Left renal cortex interstitium (tissue), 4 donors: ENCODE measurements at places on chromosomes 3 and 15. TPM values are rescaled to one million over a fixed set of nuclear protein-coding genes. Genes with fewer than 3 reads are reported as not detected.
A peak's percentile ranks its signal among the peaks of the same experiment; 100 is the strongest.

The TF gene
- polyA plus RNA-seq: 2.5 TPM

The MINAR1 gene
- 0.96 TPM for polyA plus RNA-seq

The MYEF2 gene
- 106 TPM for polyA plus RNA-seq

The WDR93 gene
- polyA plus RNA-seq: 2.4 TPM

The HYKK gene
- polyA plus RNA-seq: 8.6 TPM

The SKOR1 gene
- 0.49 TPM for polyA plus RNA-seq

The C3orf62 gene
- 14.7 TPM for polyA plus RNA-seq

The C3orf70 gene
- 9.4 TPM for polyA plus RNA-seq

The DNAJA4 gene
- 21.9 TPM for polyA plus RNA-seq

- no peak for DNase-seq
Measured at GRCh38 chr15:82143390-82144385, 97.9 kb upstream of the MEX3B start.

GRCh38 chr15:57198654-57199291 lies 177.5 kb upstream of the CGNL1 start:
- DNase-seq: no peak

DNA sequence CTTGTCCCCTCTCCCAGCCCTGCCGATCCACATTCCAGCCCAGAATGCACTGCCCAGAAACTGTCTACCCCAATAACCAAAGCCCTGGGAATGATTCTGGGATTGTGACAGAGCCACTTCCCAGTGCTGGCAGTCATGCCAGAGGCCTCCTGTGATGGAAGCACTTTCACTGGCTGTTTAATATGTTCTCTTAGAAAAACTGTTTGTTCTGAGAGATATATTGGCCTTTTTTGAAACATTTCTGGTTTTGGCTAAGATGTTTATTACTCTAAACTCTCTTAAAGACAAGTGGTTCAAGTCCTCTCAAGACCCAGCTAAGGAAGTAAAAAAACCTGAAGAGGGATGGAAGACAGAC lies 74.0 kb upstream of the HACD2 start:
- no peak for DNase-seq

DNA sequence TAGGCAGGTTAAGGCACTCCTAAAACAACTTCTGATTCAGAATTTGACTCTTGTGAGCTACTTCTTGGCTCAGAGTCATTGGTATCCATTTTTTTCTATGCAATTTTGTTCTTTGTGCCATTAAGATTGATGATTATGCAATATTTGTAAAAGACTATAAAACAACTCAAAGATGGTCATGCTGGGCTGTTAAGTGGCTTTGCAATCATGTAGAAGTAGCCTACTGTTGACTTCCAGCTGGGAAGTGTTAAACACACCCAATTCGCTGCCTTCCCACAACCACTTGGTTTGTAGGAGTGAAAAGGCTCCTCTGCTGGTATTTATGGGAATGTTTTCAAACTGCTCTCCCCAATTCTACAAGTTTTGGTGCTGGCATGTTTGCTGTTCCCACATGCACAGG lies 74.7 kb upstream of the COL6A6 start:
- no peak for DNase-seq

GRCh38 chr15:92415639-92416297 lies 22.1 kb downstream of the ST8SIA2 start:
- DNase-seq: no peak

- DNase-seq: no peak
Measured at GRCh38 chr3:149385617-149386298, 8.3 kb upstream of the TM4SF1 start.

DNA sequence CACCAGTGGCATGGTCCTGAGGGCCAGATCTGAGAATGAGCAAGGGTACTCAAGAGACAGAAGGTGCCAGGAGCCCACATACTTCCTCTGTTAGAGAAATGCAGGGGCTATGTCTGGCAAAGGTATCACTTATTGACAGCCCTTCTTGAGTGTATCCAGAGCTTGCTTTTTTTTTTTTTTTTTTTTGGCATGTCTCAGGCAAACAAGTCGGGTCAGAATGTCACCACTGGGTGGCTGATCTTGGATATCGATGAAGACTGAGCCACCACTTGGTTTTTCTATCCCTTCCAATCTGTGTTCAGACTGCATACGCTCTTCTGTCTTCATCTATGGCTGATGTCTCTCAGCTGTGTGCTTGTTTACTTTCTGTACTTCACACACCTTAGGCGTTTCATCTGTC lies 363.4 kb upstream of the C2CD4B start:
- DNase-seq: no peak

DNA sequence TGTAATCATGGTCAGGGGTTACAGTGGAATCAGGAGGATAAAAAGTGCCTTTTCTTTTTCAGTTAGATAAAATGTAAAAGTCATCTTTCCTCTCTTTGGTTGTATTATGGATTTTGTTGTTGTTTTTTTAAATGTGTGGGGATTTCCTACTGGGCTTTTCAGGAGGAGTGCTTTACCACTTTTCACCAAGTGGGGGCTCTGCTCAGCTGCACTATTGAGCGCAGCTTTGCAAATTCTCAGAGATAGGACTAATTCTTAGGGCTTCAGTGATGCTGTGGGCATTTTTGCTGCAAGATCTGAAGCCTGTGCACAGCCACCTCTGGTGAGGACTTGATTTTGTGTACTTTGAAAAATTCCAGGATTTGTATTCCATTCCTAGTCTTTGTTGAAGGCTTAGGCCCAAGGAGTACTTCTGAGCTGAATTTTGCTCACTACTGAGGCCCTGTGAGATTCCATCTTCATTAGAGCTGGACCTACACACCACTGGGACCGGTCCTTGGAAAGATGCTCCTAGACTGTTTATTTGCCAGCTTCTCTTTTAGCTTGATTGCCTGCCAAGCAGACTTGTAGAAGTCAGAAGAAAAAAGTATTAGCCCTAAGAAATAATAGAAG lies 7.5 kb downstream of the GNB5 start:
- no peak for DNase-seq

- DNase-seq: no peak
Measured at GRCh38 chr3:137963463-137963862, 46.5 kb upstream of the CLDN18 start.

- no peak for DNase-seq
Measured at GRCh38 chr15:74540161-74540760, 759 bp upstream of the ARID3B start.

GRCh38 chr3:141373768-141374526 lies 5.6 kb downstream of the ZBTB38 start:
- DNase-seq: no peak

DNA sequence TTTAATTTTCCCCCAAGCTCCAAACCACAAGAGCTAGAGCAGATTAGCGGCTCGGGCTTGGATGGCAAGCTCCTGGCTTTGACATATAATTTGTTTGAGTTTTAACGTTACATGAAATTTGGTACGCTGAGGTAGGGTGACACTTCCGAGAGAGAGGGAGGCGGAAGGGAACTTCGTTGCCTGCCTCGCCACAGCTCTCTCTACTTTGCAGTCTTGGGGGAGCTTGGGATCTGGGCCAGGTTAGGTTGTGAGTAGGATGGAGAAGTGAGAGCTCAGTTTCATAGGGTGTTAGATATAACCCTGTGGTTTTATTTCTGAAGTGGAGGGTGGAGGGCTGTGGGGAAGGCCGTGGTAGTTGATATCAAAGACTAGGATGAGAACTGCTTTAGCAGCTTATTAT lies 39.7 kb downstream of the LRTM1 start:
- DNase-seq: no peak

GRCh38 chr3:9915254-9916141 lies 1.4 kb upstream of the IL17RC start:
- no peak for DNase-seq

DNA sequence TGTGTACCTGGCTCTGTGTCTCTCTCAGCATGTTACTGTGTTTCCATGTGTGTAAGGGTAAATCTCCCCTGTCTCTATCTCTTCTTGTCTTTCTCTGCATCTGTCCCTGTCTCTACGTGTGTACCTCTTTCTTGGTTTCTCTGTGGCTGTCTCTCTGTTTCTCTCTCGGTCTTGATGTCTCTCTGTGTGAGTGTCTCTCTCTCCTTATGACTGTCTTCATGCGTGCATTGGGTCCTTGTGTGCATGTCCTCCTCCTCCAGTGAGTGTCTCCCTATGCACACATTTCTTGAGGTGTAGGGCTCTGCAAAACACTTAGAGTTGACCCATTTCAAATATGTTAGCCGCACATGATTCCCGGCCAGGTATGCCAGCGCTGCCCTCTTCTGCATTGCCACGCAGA lies 903.3 kb upstream of the CFAP20DC start:
- no peak for DNase-seq

DNA sequence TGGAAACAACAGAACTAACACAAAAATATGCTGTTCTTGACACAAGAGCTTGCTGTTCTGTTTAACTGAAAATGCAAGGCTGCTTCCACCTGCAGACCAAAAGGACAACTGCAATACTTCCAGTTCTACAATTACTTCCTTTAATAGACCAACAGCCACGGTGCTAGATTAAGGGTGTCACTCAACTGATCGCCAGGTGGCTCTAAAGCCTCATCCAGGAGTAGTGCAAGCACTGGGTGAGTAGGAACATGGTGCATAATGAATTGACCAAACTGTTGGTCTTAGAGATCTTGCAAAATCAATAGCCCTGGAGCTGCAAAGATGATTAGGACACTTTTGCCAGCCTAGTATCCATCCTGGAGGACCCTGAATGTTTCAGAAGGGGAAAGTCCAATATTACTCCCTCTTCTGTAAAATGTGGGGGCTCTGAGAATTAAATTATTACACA lies 3.6 kb upstream of the CLDN16 start:
- no peak for DNase-seq

DNA sequence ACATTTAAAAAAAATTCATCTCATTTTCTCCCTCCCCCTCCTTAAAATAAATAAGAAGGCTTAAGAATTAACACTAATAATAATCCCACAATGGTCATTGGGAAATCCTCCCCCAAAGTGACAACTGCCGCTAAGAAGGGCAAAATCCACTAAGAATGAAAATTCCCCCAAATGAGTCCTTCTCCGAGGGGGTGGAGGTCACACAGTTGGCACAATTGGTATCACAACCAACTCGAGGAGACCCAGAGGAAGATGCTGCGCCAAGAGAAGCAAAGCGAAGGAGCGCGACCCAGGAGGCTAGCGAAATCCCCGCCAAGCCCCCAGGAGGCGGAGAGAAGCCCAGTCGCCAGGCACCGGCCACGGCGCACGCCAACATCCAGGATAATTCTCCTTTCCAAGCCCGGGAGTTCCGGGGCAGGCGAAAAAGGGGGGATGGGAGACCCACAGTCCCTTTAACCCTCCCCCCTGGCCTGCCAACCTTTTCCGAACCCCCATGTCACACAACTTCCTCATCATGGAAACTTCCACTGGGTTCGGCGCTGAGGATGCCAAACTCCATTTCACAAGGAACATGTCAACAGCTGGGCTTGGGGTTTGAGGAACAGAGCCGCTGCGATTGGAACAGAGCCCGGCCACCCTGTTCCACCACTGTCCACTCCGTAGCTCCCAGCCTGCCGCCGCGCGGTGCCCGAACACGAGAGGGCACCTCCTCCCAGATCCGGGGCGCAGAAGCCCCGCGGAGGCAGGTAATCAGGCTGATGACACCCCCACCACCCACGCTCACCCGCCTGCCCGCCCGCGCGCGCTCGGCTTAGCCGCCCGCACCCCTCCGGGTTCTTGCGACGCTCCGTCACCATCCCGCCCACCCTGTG lies 668 bp downstream of the THRB start:
- DNase-seq: no peak

GRCh38 chr15:33671456-33671855 lies 296.8 kb upstream of the CHRM5 start:
- no peak for DNase-seq

GRCh38 chr3:62318752-62319569 lies 54.4 kb downstream of the FEZF2 start:
- peak; percentile 77 for DNase-seq
